Activated CD8-positive, alpha-beta T cell treated with anti-CD3 and anti-CD28 coated beads, Interleukin-2, amount 10 ng/mL, durations not matched to agents 7 days and 5 days (primary cell): ENCODE measurements at places on chromosomes 12 and 14. TPM values are rescaled to one million over a fixed set of nuclear protein-coding genes. Genes with fewer than 3 reads are reported as not detected.

Gene TRPV4
- not detected for total RNA-seq

Gene PMCH
- total RNA-seq = not detected

Gene GAS2L3
- 3.5 TPM for total RNA-seq

- no peak for DNase-seq
Observed at GRCh38 chr12:110088936-110089335, 35.2 kb upstream of the IFT81 start.

GRCh38 chr14:66365388-66365787 lies 120.8 kb upstream of the CCDC196 start:
- no peak for DNase-seq
